Suppressor macrophage treated with lipopolysaccharide for 1 hour (primary cell): ENCODE measurements at places on chromosomes 7 and 10.

GRCh38 chr10:87925570-87925969, 62.1 kb downstream of the PTEN start:
- DNase-seq: no peak

DNA sequence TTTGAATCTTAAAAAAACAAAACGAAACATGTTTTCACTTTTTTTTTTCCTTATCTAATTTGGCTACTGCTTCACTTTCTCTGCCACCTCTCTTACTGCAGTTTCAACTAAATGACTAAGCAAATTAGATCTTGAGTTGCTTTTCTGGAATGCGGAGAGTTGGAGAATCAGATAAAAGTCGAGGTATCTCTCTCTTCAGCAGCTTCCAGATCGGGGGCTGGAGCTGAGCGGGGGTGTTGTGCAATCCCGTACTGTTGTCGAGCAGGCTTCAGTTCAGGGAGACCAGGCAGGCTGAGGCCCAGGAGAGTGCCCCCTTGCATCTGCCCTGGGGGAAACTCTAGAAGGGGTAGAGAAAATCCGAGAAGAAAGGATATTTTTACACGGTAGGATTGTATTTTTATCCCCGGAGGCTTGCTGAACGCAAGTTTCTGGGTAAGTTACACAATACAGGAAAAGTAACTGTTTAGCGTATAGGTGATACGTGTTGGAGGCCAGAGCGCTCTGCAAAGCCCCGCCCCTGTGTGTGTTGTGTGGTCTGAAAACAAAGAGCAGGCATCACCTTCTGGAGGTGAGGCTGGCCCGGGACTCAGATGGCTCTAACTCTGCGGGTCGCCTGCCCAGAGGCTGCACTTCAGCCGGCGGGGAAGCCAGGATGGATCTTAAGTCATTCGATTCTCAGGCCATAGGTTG, 116.6 kb downstream of the KLF6 start:
- peak; percentile 41 for DNase-seq

DNA sequence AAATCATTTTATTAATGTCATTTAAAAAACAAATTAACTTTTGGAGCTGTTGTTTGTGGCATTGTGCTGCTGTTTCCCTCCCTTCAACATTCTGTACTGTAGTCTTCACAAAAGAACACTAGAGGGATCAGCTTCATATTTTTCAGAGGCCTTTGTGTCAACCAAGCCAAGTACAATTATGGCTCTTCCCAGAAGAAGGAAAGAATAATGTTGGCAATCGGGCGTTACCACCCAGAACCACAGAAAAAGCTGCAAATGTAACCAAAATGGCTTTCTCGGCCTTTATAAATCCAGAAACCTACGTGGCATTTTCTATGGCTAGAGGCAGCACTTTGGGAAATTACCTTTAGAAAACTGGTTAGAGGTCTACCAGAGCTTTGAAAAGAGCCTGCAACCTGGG, 98.8 kb upstream of the COL1A2 start:
- DNase-seq: no peak

DNA sequence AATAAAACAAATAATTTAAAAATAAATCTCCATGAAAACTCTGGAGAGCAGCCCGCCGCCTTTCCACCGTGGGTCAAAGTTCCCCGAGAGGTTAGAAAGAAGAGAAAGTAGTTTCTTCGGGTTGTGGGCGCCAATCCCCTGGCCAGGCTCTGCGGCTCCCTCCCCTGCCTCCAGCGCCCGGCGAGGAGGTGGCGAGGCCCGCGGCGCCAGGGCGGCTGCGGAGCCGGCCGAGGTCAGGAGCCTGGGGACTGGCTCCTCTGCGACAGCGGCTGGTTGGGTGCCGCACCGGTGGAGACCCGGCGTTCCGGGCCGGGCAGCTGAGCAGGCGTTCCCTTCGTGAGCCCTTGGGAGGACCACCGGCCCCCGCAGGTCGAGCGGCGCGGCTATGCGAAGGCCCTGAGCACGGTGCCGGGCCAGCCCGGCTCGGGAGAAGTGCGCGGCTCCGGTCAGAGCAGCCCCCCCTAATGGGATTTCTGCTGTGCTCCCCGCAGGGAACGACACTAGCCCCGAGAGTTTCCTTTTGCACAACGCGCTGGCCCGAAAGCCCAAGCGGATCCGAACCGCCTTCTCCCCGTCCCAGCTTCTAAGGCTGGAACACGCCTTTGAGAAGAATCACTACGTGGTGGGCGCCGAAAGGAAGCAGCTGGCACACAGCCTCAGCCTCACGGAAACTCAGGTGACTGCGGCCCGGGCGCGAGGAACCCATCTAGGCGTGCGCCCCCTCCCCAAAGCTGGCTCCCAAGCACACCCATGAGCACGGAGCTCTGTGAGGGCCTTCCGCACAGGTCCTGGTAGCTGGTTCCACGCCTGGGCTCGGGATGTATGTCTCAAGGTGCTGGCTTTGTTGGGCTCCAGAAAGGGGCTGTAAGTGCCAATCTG, 2.8 kb downstream of the EMX2 start:
- no peak for DNase-seq

GRCh38 chr7:42319631-42320030, 82.6 kb upstream of the GLI3 start:
- DNase-seq: no peak

DNA sequence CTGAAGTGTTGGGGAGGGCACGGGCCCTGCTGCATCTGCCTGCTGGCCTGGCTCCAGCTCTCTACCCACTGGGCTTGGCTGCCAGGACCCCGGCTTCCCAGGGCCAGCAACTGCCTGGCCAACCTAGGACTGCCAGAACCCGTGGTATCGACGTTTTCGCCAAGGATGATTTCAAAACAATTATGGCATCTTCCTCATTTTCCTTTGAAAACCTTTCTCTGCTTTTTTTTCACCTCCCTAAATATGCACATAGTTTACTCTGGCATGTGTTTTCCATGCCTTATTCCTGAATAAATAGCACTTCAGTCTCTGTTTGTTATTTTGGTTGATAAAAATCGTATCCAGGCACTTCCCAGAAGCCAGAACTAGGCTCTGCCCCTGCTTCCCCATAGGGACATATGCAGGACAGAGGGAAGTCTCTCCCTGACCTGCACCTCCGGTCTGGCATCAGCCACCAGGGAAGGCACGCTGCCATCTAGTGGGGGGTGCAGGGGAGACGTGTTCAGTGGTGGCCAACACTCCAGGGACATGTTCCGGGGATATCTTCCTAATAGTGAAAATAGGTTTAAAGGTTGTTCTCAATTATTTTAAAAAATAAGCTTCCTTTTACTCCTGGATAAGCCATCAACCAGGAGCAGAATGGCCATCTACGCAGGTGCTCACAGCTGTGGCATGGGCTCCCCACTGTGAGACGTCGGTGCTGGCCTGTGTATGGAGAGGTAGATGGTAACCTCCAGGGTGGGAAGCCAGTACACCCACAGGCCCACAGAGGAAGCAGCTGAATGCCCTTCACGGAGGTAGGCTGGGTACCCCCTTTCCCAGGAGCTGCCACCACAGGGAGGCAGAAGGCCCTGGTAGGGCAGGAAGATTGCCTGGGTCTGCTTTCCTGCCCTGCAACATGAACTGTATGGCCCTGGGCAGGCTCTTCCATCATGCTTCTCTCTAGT, 30.7 kb upstream of the ANTXRL start:
- DNase-seq: peak; percentile 90

GRCh38 chr10:80596391-80597257, 58.9 kb downstream of the SH2D4B start:
- DNase-seq: peak; percentile 72

GRCh38 chr7:27164045-27164366, 1.3 kb downstream of the HOXA9 start:
- no peak for DNase-seq

GRCh38 chr10:92242910-92243671, 47.8 kb downstream of the CPEB3 start:
- DNase-seq: peak; percentile 68

DNA sequence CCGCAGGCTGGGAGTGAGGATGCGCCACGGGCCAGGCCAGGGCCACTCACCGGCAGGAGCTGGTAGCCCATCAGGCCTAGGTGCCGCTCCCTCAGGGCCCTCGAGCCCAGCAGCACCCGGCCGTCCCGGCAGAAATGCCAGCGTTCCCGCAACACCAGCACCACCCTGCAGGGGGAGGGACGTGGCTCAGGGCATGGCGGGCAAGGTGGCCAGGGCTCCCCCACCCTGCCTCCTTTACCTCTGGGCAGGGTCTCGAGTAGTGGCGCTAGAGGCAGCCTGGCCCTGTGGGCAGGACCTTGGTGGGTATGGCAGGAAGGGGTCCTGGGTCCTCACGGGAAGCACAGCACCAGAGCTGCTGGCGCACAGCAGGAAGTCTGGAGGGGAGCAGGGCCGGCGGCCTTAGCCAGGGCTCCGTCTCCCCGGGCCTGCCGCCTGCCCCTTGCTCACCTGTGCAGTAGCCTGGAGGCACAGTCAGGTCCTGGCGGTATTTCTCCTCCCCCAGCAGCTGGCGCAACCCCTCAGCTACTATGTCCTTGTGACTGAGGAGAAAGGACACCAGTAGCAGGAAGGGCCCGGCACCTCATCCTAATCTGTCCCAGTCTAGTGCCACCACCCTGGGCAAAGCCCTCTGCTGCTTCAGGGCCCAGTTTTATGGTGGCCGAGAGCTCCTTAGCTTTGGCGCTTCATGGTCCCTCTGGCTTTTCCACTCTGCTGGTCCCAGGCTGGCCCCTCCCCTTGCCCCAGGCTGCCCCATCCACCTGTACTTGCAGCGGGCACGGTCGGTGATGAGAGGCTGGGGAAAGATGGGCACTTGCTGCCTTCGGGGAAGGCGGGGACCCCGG, 3.5 kb downstream of the FASTK start:
- DNase-seq: peak; percentile 59

DNA sequence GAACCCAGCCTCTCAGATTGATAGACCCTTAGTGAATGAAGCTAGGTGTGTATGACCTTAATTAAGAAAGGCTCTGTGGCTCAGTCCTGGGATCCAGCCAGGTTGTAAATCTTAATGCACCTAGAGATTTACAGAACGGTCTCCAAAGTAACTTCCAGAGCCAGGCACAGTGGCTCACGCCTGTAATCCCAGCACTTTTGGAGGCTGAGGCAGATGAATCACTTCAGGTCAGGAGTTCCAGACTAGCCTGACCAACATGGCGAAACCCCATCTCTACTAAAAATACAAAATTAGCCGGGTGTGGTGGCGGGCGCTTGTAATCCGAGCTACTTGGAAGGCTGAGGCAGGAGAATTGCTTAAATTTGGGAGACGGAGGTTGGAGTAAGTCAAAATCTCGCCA, 24.3 kb downstream of the CALHM2 start:
- no peak for DNase-seq

DNA sequence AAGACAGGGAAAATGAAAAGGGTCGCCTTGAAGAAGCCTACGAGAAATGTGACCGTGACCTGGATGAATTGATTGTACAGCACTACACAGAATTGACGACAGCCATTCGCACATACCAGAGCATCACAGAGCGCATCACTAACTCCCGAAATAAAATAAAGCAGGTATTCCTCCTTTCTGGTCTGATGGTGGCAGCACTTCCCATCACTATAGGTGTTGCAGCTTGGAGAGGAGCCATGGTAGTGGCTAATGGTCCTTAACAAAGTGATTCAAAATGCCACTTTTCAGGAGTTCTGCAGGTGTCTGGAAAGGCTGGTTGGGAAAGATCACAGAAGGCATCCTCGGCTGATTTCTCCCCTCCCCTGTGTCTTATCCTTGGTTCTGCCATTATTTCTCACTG, 22.1 kb downstream of the EXOC4 start:
- DNase-seq: no peak

DNA sequence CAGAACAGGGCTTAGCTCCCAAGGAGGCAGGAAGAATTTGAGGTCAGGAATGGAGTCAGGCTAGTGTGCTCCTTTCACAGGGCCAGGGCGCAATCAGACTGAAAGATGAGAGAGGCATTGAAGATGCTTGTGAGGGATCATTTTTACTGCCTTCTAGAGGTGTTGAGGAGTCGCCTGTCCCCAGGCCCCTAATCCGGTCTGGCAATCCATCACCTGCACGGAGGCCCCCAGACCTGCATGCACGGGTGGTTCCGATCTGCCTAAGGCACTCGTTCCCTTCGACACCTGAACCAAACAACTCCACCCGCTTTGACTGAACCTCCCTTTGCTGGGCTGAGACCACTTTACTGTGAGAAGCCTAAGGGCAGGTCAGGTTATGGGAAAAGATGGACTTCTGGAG, 8.0 kb downstream of the FOXI2 start:
- DNase-seq: no peak

DNA sequence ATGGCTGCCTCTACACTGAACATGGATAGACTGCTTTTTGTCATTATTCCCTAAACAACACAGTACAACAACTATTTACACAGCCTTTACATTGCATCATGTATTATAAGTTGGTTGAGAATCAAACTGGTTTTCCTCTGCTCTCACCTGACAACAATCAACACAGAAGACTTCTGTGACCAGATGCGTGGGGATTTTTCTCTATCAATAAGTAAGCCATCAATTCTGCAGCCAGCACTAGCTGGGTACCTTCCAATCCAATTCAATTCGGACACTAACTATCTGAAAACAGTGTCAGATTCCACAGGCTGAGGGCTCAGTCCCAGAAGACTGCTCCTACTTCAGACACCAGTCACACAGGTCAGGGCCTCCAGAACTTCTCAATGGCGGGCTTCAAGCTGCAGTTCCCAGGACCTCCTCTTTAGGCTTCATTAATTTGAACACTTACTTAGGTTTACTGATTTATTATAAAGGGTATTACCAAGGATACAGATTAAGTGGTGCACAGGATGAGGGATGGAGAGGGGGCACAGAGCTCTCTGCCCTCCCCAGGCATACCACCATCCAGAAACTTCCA, 36.4 kb upstream of the ASL start:
- DNase-seq: no peak

DNA sequence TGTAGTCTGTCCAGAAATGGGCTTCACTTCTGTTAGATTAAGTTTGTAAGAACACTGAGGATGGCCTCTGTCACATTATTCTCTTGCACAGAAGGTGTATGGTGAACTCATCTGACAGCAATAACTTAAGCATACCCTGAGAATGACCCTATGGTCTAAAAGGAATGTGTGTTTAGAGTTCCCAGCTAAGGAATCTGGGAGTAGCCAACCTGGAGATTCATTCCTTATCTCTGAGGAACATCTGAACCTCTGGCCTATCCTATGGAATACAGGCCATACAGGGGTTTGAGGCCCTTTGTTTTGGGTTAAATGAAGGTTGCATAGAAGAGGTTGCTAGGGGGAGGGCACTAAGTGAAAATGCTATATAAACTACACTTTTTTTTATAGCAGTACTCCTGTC, 41.4 kb downstream of the LAMB4 start:
- DNase-seq: no peak

DNA sequence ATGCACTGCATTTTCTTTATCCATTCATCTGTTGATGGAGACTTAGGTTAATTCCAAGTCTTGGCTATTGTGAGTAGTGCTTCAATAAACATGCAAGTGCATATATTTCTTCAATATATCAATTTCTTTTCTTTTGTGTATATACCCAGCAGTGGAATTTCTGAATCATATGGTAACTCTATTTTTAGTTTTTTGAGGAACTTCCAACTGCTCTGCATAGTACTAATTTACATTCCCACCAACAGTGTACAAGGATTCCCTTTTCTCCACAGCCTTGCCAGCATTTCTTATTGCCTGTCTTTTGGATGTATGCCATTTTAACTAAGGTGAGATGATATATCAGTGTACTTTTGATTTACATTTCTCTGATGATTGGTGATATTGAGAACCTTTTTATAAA, 145.2 kb downstream of the LYZL1 start:
- peak; percentile 49 for DNase-seq
